Activated naive CD4-positive, alpha-beta T cell (primary cell): ENCODE measurements at places on chromosomes 3 and 15.

DNA sequence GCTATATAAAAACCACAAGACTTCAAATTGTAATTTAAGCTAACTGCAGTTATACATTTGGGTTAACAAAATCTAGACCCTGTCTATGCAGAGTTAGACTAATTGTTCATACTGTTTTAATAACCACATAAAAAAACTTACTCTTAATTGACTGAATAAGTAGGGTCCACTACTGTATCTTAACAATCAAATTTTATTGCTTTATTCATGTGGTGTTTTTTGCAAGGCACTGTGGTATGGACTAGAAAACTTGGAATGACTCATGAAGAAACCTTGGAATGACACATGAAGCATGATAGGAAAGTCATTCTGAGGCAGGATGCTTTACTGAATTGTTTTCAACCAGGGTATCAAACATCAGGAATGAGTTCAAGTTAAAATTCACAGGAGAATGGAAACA lies 2.3 kb downstream of the SERP1 start:
- DNase-seq, result no peak

DNA sequence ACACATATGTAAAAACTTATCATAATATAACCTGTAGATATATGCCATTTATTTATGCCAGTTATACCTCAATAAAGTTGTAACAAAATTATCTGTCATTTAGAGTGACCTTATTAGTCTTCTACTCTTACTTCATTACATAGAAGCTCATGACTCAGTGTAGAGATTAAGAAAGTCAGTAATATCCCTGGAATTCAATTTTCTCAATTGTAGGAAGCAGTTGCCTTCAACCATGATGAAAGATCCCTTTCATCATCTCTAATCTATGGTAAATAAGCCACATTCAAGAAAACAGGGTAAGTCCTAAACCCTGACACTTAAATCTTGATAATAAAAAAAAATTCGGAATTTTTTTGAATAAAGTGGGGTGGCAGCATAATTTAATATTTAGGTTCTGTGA lies 216.5 kb upstream of the PEX5L start:
- DNase-seq, result no peak

- no peak for DNase-seq
Observed at GRCh38 chr15:37921527-37922385, 12.7 kb upstream of the TMCO5A start.

DNA sequence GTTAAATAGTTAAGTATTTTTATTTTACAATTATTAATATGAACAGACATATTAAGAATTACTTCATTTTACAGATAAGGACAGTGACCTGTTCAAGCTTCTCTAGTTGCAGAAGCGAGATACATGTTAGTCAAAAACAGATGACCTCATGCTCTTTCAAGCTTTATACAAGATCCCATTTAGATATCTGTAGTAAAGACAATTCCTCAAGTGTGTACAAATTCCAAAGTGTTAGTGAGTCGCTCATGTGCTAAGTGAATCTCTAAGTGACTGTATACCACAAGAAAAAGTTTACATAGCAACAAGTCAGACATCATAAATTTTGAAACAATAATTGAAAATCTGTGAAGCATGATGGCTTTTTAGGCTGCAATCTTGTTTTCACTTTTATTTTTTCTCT lies 293.8 kb downstream of the ROBO1 start:
- DNase-seq, result no peak

DNA sequence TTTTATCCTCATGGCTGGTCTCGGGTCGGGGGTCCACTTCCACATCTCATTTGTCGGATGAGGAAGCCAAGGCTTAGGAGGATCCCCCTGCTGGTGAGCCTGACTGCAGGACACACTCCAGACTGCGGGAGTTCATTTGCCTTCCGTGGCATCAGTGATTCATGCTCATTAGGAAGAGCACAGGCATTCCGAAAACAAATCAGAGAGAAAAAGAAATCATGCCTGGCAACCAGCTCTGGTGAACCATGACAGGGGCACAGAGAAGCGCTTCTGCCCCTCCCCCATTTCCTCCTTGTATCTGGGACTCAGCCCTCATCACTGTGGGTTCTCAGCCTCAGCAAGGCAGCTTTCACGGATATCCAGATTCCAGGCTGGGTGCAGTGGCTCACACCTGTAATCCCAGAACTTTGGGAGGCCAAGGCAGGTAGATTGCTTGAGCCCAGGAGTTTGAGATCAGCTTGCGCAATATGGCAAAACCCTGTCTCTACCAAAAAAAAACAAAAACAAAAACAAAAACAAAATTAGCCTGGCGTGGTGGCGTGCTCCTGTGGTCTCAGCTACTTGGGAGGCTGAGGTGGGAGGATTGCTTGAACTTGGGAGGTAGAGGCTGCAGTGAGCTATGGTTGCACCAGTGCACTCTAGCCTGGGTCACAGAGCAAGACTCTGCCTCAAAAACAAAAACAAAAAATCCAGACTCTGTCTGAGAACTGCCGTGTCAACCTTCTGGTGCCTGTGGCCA lies 28.4 kb downstream of the IRAK2 start:
- DNase-seq, result peak; percentile 53

DNA sequence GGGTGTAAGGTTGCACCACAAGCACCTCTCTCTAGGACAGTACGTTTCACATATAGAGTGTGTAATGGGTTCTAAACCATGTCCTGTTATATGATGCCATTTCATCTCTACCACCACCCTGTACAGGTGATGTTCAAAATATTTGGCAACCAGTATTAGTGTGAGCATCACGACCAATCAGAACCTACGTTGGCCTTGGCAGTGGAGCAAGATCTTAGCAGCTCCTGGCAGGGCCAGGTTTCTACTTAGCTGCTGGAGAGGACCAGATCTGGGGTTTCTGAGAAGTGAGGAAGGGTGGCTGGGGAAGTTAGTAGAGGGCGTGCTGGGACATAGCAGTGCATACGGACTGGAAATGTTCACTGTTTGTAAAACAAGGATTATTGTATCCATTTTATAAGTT lies 23.1 kb upstream of the MITF start:
- no peak for DNase-seq

DNA sequence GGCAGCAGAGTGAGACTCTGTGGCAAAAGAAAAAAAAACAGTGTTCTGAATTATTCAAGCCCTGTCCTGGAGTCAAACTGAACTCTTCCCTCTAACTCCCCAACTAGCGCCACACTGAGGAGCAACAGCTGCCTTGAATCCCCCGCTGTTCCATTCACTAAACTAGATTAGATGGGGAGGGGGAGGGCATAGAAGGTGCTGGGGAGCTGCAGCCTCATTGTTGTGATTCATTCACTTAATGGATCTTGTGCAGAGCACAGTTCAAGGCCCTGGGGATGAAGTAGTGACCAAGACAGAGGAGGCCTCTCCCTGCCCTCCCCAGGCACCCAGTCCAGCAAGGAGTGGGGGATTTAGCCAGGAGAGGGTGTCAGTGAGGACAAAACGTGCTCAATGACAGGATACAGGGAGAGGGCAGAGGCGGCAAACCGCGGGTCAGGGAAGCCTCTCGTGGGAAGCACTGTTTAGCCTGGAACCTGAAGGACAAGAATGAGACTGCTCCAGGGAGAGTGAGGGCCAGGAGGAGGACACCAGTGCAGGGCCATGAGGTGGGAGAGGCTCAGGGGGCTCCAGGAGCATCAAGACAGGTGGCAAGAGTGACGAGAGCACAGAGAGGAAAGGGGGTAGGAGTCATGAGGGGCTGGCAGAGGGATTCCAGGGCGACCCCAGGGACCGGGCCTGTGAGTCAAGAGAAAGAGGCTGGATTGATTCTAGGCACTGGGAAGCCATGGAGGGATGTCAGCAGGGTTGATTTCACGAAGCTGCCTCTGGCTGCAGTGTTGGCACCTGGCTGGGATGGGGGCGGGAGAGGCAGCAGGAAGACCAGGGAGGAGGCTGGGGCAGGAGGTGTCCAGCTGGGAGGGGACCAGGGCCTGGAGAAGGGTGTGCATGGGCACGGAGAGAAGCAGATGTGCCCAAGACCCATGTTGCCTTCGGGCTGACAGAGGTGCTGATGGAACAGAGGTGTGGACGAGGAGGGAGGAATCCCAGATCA lies 31.4 kb downstream of the ALS2CL start:
- no peak for DNase-seq

GRCh38 chr15:42228036-42228435 lies 19.9 kb upstream of the VPS39 start:
- no peak for DNase-seq
